ENCODE measurements at places on chromosomes 3 and 15.

GRCh38 chr15:91318931-91319330 is 218.9 kb downstream of the SV2B start:
- DNase-seq = no peak

DNA sequence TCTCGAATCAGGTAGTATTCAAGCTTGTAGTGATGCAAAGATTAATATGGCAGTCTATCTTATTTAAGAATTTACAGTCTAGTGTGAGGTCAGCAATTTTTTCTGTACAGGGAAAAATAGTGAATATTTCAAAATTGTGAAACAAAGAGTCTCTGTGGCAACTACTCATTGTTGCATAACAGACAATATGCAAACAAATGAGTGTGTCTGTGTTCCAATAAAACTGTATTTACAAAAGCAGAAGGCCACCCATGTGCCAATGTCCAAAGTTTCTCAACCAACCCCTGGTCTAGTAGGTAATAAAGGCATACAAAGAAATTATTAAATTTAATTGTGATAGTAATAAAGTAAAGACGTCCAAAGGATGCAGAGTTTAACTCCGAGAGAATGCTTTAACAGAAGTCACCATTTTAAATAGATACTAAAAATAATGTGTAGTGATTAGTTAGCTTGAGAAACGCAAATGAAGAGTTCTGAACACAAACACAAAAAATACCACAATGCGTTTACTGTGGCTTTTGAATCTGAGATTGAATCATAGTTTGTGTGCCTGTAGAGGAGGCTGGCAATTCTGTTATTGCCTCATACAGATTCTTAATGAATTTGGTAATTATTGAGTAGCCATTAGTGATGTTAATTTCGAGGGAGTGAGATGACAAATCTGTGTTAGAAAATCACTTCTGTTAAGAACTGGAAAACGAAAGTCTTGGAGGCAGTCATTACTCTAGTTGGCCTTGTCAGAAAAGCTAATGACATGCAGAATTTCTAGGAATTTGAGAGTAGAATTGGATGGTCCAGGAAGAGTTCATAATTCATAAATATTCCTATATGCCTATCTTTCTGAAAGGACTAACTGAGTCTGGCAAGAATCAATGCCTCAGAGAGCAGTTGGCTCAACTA is 48.7 kb downstream of the CADM2 start:
- DNase-seq = no peak

GRCh38 chr3:13174803-13175135 is 101.5 kb upstream of the IQSEC1 start:
- DNase-seq = no peak

DNA sequence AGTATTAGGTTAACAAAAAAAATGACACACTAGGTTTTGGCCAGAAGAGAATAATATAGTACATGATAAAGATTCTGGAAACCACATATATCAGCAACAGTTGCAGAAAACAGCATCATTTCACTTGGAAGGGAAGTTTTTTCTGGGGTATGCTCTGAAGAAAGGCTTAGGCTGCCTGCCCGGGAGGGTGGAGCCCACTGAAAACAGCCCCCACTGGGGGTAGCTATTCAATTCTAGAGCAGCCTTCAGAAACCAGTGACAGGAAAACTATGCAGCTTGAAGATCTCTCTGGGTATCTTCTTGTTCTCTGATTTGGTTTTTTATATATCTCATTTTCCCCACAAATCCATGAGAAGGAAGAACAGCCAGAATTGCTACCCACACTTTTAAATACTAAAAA is 43.2 kb downstream of the ZMAT3 start:
- no peak for DNase-seq

DNA sequence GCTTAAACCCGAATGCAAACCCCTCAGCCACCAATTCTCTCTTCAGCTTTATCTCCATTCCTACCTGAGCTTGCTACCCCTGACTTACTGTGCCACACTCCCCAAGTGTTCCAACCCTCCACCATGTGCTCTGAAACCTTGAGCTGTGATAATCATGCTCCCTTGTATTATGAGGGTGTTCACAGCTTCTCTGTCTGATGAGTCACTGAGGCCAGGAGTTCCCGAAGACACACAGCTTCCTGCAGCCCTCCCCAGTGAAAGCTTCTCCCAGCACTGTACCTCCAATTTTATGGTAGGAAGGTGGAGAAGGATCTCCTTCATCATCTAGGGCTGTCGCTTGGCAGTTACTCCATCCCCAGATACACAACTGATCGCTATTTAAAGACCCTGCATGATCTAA is 24.9 kb downstream of the STAC start:
- DNase-seq = no peak

DNA sequence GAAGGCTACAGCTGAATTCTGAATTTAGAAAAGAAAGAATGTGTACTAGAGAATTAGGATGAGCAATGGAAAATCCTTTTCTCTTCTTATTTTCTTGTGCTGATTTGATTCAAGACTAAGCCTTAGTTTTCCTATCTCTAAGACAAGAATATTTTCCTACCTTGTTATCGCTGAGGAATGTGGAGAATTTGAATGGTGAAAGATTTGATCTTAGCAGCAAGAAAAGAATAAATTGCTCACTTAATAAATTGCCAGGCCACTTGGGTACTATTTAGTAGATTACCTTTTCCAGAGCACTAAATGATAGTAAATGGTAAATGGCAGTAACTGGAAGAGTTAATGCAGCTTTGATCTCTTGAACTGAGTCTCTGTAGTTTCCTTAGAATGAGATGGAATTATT is 145.7 kb upstream of the MEIS2 start:
- no peak for DNase-seq

GRCh38 chr3:9732080-9732739 is 675 bp downstream of the BRPF1 start:
- DNase-seq = peak; percentile 22

GRCh38 chr3:117084277-117084676 is 374.7 kb downstream of the TUSC7 start:
- DNase-seq = no peak

DNA sequence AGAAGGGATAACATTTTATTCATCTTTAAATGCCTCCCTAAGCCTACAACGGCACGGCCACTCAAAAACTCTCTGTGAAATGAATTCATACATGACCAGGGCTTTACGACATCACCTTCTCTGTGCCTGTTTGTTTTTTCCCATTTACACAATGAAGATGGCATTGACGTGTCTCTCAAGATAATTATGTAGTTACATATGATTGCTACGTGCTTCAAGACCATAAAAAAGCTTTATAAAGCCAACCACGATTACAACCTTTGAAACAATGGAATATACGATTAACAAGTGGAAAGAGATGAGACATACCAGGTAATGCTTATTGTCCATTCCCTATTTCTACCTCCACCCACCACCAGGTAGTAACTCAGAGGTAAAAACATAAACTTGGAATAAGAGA is 168.4 kb downstream of the P3H2 start:
- no peak for DNase-seq

- DNase-seq = no peak
Observed at GRCh38 chr3:195542316-195542697, 818 bp downstream of the PPP1R2 start.

- no peak for DNase-seq
Observed at GRCh38 chr3:64732576-64732975, 44.8 kb upstream of the ADAMTS9 start.

- DNase-seq = no peak
Observed at GRCh38 chr15:63945838-63946298, 100.4 kb downstream of the DAPK2 start.

GRCh38 chr3:5298453-5298852 is 110.9 kb downstream of the EDEM1 start:
- DNase-seq = no peak

DNA sequence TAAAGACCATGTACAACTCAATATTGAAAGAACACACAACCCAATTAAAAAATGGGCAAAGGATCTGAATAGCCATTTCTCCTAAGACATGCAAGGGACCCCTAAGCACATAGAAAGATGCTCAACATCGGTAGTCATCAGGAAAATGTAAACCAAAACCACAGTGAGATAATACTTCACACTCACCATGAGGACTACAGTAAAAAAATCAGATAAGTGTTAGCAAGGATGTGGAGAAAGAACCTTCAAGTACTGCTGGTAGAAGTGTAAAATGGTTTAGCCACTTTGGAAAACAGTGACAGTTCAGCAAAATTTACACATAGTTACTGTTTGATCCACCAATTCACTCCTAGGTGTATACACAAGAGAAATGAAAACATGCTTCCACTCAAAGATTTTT is 30.1 kb upstream of the XIRP1 start:
- no peak for DNase-seq

DNA sequence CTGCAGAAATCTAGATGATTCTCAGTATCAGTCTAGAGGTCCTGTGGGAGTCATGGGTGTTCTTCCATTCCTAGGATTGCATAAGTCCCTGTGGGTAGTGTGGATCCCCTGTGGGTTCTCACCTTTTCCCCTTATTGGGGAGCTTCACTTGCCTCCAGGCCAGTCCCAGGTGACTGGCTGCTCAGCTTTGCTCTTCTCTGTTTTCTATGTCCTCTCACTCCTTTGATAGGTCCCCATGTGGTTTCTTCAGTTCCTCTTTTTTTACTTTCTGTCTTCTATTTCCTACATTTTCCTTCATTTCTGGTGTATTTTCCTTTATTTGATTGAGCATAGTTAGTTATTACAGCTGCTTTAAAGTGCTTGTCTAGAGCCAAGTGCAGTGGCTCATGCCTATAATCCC is 10.9 kb downstream of the TEX55 start:
- DNase-seq = no peak

- DNase-seq = no peak
Observed at GRCh38 chr3:178042376-178042775, 493.9 kb upstream of the KCNMB2 start.

GRCh38 chr3:24375947-24376384 is 118.7 kb downstream of the THRB start:
- no peak for DNase-seq

- DNase-seq = no peak
Observed at GRCh38 chr3:15875016-15875689, 77.4 kb upstream of the ANKRD28 start.

GRCh38 chr3:45599984-45600650 is 5.6 kb downstream of the LIMD1 start:
- no peak for DNase-seq

DNA sequence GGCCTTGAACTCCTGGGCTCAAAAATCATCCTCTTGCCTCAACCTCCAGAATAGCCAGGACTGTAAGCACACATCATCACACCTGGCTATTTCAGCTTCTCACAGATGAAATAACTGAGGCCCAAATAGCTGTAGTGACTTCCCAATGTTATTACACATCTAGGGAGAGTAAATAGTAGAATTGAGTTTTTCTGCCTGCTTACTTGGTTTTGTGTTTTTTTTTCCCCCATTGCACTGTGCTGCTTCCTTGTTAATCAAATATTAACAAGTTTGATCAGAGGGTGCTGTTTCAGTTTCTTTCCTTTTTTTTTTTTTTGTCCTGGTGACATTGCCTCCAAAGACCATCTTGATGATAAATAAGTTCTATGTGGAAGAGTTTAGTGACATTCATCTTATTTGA is 23.4 kb downstream of the ZNF609 start:
- no peak for DNase-seq

- no peak for DNase-seq
Observed at GRCh38 chr15:25172691-25173090, 217.9 kb downstream of the SNRPN start.

DNA sequence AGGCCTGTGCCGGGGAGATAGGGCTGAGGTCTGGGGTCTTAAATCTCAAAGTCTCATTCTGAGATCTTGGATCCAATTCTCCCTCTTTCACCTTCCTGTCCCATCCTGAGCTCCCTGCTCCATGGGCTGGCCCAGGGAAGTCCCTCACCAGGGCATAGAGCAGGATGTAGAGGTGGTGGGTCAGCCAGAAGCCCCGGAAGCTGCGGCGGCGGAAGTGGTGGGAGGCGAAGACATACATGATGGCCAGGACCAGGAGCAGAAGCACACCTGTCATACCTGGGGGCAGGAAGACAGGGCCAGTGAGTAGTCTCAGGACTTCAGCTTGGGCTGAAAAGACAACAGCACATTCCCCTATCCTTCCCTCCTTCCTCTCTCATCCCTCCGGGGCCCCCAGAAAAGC is 16.5 kb downstream of the DUOX2 start:
- no peak for DNase-seq

DNA sequence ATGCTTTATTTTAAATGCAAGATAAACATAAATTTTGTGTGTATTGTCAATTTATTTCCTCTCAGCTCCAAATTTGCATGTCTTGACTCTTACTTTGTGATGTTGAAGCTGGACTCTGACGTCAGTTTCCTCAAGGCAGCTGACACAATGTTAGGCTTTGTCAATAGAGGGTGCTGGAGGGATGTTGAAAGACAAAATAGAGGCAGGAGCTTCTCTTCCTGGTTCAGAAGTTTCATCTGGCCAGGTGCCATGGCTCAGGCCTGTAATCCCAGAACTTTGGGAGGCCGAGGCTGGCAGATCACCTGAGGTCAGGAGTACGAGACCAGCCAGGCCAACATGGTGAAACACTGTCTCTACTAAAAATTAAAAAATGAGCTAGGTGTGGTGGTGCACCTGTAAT is 408.6 kb downstream of the GBE1 start:
- no peak for DNase-seq

GRCh38 chr3:99690761-99691369 is 52.5 kb downstream of the COL8A1 start:
- no peak for DNase-seq

DNA sequence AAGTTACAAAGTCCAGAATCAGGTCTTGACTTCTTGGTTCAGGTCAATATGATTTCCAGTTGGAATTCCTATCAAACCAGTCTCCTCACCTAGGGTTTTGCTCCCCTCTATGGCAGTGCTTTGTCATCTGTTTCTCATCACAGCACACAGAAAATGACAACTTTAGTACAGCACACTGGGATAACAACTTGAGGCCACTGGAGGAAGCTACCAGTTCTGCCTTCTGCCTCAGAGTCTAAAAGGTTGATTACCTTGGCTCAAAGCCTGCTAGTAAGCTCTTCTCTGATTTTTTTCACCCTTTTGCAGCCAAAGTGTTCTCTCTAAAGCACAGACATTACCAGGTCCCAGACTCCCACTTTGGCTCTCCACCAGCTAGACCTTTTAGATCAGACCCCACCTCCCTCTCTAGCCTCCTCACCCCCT is 24.8 kb upstream of the TRIM59 start:
- no peak for DNase-seq

DNA sequence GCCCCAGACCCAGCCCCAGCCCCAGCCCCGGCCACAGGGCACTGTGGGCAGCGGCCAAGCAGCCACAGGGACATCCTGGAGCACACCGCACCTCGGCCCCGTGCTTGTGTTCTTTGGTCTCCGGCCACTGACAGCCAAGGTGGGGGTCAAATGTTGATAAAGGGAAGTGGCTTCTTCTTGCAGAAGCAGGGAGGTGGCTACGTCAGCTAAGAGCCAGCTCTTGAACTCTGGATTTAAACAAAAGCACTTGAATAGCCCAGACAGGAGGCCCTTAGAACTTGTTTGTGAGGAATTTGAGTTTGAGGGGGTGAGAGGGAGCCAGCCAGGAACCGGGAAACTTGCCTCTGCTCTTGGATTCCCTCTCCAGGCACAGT is 135.8 kb upstream of the ABHD17C start:
- no peak for DNase-seq

DNA sequence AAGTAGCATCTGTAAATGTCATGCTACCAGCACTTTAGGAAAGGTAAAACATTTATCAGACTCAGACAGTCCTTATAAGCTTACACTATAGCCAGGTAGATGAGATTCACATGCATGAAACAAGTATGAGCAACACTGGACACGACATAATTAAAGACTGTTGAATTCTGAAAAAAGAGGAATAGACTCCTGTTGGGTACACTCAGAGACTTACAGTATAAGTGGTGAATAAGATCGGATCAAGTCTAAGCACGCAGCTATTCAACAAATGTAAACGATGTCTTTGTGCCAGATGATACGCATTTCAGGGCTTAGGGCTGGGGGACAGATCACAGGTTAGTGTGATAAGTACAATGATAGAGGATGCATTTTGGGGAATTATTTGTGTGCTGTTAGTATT is 43.2 kb upstream of the SPPL2A start:
- no peak for DNase-seq
